ENCODE measurements at places on chromosomes 1 and 21.

- no peak for DNase-seq
These were observed 50.5 kb downstream of the MTF2 start for GRCh38 chr1:93129507-93130099.

GRCh38 chr1:164263540-164263939, 295.4 kb upstream of the PBX1 start:
- no peak for DNase-seq

- DNase-seq = no peak
These were observed 708.8 kb downstream of the LTN1 start for GRCh38 chr21:28283641-28284490.

- no peak for DNase-seq
These were observed 52.9 kb upstream of the ECE1 start for GRCh38 chr1:21342961-21343838.

DNA sequence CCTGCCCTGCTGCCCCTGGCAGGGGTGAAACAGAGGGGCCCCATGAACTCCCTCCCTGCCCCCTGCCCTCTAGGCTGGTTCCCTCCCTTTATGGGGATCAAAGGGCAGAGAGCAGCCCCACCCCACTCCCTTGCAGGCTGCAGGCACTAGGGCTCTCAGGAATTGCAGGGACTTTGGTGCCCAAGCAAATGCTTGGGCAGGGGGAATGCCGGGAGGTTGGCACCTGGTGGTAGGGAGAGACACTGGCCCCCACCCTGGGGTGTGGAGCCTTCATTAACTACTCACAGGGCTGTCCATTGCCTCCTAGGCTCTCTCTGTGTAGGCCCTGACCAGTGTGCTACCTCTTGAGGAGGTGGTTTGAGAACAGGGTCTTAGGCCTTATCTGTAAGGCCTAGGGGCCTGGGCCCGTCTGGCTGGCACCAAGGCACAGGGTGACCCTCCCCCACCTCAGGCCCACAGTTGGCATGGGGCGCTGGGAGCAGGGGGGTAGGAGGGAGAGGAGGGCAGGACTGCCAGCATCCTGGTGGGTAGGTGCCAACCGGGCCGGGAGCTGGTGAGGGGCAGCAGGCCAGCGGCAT, 4.7 kb downstream of the ZBTB7B start:
- DNase-seq = no peak

GRCh38 chr1:196160066-196160795, 448.0 kb downstream of the KCNT2 start:
- DNase-seq = no peak

DNA sequence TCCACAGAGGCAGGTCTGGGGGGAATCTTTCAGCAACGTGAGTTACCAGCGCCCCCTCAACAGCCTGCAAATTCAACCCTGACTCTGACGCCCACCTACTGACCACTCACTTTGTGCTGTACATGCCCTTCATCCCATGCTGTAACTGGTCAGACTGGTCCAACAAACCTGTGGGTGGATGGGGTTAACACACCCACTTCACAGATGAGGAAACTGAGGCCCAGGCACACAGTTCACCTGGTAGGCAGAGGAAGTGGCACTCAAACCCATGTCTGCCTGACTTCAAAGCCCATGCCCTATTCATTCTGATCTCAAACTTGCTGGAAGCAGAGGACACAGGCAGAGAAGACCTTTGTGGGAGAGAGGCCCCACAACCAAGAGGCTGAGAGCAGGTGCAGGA, 172.9 kb downstream of the TRABD2B start:
- no peak for DNase-seq

DNA sequence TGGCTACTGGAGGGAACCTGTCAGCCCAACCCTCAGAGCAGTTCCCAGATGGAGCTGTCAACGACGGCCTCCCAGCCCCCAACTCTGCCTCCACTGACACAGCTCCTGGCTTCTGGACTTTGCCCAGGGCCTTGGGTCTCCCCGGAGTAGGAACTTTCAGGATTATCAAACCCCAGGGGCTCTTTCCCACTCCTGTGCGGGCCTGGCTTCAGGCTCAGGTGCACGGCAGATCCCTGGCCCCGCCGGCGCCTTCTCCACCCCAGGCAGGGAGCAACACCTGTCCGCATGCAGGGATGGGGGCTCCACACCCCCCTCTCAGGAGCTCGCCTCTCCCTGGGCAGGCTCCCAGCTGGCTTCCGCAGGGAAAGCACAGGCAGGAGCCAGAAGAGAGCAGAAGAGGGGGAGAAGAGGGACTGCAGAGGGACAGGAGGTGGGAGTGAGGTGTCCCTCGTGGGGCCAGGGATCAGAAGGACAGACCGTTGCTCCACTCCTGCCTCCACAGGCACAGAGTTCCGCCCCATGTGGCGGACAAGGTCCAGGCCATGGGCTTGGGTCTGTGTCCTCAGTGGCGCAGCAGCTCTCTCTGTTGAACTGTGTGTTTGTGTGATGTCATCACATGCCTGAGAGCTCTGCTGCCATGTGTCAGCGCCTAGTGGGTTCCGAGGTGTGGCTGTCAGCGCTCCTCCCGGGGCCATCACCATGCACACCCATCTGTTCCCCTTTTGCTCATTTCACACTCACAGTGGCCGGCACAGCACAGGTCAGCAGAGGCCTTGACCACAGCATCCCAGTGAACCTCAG, 107.7 kb downstream of the PDE9A start:
- DNase-seq = no peak

GRCh38 chr21:29904359-29905282, 35.2 kb downstream of the GRIK1 start:
- no peak for DNase-seq
